ENCODE measurements at places on chromosomes 7 and 10.

GRCh38 chr7:138720286-138720685 lies 19.1 kb upstream of the SVOPL start:
- DNase-seq, result peak; percentile 67

GRCh38 chr10:69904533-69904932 lies 102.8 kb downstream of the COL13A1 start:
- no peak for DNase-seq

GRCh38 chr10:127578259-127578960 lies 29.3 kb downstream of the NPS start:
- DNase-seq, result no peak

- no peak for DNase-seq
Observed at GRCh38 chr10:113027574-113028455, 77.8 kb downstream of the TCF7L2 start.

- no peak for DNase-seq
Observed at GRCh38 chr10:13791483-13791882, 204.7 kb downstream of the PRPF18 start.

GRCh38 chr10:99730026-99730425 lies 1.9 kb downstream of the COX15 start:
- peak; percentile 11 for DNase-seq

DNA sequence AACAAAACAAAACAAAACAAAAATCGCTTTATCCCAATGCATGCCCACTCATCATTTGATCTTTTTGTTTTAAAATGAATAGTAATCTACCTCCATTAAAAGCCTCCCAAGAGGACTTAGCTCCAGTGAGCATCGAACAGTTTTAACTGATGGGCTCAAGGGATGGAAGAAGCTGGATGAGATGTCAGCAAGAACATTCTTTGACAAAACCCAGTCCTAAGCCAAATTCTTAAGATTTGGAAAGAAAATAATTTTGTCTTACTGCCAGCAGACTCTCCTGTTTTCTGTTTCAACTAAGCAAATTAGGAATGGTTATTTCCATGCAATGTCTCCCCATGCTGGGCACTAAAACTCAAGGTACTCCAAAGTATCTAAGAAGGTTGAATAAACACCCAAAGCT lies 127.3 kb downstream of the RNLS start:
- no peak for DNase-seq

DNA sequence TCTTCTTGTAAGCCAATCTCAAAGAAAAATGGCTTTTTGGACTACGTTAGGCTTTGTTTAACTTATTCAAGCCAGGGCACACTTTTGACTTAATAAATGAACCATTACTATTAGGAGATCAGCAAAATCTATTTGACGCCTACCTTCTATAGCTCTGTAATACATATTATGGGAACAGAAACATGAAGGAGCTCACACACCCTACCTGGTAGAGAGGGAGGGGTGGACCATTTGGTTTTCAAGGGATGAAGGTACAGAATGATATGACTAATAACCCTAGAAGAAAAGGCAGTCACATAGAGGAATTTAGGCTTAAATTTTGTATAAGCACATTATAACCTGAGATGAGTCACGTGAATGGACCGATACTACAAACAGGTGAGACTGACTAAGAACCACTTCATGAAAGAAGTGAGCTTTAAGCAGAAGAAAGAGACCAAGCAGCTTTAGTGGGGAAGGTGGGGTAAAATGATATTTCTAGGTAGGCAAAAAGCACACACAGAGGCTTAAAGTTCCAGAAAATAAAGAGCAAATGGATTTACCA lies 106.8 kb upstream of the CTTNBP2 start:
- DNase-seq, result no peak

- no peak for DNase-seq
Observed at GRCh38 chr7:150968734-150969372, 9.3 kb downstream of the KCNH2 start.

- DNase-seq, result no peak
Observed at GRCh38 chr7:141511316-141511675, 39.9 kb upstream of the AGK start.

DNA sequence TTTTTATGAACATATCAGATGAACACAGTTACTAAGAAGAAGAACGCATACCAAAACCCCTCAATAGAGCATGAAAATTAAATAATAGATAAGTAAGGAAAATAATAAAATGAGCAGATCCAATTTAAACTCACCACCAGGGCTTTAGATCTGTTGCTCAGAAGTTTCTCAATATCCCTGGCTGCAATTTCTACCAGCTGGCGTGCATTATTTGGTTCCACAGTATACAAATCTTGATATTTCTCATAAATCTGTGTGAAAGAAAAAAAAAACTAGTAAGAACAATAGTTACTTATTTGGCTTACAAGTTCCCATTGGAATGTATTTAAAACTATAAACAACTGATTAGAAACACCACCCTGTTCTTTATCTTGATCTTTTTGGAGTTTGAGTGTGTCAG lies 108.6 kb downstream of the CACNA2D1 start:
- no peak for DNase-seq

DNA sequence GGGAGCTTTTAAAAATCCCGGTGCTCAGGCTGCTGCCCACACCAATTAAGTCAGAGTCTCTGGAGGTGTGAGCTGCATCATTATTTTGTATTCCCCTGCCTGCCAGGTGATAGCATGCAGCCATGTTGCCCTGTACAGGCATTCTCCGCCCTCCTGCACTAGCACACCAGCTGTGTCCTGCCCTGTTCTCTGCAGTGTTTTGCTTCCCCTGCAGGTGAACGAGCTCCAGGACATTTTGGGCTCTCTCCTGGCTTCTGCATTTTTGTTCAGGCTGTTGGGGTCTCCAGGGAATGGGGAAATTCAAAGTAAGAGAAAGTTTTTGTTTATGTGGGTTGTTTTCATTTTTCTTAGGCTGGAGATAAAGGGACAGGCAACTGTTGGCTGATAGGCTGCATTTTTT lies 271.0 kb upstream of the COBL start:
- no peak for DNase-seq

DNA sequence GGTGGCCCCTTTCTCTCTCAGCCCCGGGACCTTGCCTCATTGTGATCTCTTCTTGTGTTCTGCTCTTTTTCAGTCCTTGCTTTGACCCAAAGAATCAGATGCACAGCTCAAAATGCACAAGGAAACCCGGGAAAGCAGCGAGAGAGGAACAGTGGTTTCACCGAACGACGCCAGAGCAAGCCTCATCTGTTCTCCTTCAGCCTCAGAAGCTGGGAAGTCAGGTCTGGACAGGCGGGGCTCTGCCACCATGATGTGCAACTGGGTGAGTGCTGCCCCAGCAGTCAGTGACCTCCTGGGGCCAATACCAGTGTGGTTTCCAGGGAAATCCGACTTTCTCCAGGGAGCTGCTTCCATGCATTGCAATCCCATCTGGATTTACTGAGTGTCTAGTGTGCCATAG lies 133.4 kb downstream of the PRKCQ start:
- no peak for DNase-seq

DNA sequence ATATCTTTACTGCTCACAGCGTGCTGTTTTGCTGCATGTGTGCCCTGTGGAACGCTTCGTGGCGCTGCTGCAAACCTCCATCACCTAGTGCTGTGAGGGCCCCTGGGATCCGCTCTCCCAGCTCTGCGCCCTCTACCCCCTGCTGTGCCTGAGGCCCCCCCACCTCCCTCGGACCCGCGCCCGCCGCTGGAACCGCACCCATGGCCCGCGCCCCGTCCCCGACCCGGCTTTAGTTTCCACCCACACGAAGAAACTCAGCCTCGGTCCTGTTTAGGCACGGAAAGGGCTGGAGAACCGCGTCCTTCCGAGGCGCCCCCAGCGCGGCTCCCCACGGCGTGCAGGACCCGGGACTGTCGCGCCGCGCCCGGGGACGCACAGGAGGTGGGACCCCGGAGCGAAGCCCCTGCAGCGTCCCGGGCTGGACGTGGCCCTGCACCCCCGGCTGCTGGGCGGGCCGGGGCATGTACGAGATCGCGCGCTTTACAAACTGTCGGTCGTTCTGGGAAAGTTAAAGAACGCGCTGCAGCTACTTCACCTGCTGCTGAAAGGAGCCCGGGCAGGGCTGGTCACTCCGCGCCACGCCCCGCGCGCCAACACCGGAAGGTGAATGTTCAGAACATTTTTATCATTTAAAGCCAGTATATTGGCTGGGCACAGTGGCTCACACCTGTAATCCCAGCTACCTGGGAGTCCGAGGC lies 54.3 kb downstream of the BMS1 start:
- DNase-seq, result no peak

GRCh38 chr7:115059321-115059720 lies 137.4 kb downstream of the MDFIC start:
- DNase-seq, result no peak

DNA sequence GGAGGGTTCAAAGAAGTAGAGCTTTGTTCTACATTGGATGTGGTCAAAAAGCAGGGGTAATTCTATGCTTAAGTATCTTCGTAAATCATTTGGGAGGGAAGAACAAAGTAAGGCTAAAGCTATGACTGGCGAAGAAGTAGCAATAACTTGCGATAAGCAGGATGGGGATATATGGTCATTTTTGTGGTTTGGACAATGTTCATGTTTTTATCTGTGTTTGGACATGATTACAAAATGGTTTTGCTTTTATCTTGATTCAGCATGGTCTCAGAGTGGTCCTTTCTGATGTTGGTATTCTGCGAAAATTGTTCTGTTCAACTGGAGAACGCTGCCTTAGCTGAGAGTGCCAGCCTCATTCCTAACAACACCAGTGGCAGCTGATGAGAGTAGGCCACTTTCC lies 208.8 kb downstream of the SEMA3A start:
- DNase-seq, result no peak

DNA sequence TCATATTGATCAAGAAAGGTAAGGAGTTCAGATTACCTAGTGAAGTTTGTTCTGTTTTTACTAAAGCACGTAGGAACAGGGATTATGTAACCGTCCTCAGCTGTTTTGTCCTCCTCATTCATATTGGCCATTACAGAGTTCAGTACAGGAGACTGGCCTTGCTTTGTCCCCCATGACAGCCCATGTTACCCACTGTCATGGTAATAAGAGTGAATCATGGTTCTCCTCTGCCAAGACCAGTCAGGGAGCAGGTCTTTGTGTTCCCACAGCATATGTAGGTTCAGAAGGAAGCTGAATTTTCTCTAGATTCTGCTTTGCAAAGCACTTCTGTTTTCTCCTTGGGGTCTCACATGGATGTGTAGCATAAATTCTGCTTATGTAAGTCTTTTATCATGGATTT lies 106.2 kb upstream of the GPR141 start:
- no peak for DNase-seq

- no peak for DNase-seq
Observed at GRCh38 chr7:123783820-123784219, 35.0 kb upstream of the WASL start.

DNA sequence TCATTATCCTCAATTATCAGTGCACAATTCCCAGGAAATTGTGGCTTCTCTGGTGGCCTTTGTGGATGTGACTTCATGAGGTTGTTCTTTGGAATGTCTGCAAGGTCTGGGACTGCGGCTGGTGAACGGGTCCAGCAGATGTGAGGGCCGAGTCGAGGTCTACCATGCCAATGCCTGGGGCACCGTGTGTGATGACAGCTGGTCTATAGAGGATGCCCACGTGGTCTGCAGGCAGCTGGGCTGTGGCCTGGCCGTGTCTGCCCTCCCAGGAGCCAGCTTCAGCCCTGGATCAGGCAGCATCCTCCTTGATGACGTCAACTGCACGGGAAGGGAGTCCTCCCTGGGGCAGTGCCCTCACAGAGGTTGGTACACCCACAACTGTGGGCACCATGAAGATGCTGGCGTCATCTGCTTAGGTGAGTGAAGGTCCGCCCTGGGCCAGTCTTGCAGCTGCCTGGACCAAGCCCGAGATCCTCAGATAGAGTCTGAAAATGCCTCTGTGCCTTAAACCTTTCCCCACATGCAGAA lies 46.9 kb downstream of the CUZD1 start:
- no peak for DNase-seq

DNA sequence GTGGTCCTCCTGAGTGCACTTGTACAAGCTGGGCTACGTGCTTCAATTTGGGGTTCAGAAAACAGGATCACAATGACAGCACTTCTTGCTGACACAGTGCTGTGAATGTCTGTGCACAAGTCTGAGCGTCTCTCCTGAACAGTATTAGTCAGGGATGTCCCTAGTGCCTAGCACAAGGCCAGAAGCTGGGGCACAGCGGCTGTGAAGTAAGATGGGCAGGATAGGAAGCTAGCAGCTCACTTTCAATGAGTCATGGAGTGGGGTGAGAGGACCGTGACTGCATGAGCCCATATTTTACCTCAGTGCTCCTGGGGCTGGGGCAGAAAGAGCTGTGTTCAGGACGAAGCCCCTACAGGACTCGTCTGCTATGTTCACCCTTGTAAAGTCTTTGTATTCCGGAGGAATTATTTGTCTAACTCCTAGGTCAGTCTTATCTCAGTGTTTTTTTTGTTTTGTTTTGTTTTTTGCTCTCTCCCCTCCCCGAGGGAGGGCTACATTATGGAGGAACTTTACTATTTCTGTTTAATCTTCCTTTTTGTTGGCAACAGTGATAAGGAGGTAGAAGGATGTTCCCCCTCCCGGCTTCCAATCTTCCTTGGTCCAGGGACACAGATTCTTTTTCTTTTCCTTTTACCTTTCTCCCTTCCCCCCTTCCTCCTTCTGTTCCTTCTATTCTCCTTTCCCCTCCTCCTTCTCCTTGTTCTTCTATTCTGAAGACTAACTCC lies 2.8 kb upstream of the LRMDA start:
- peak; percentile 90 for DNase-seq

GRCh38 chr10:13984647-13985155 lies 346.0 kb downstream of the FRMD4A start:
- DNase-seq, result peak; percentile 89

DNA sequence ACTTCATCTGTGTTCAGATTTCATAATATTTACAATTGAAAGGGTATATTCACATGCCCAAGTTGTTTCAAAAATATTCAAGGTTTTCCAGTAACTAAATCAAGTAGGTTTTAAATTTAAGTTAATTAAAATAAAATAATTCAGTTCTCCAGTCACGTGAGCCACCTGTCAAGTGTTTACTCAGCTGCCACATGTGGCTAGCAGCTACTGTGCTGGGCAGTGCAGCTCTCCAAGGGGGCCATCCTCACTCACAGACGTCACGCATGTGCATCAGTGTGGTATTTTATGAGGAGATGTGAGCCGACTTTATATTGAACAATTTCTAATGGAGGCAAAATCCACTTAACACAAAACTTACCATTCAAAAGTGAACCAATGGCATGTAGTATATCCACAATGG lies 69.7 kb upstream of the CAMK2B start:
- no peak for DNase-seq
